ENCODE measurements at places on chromosomes 16 and 17.

DNA sequence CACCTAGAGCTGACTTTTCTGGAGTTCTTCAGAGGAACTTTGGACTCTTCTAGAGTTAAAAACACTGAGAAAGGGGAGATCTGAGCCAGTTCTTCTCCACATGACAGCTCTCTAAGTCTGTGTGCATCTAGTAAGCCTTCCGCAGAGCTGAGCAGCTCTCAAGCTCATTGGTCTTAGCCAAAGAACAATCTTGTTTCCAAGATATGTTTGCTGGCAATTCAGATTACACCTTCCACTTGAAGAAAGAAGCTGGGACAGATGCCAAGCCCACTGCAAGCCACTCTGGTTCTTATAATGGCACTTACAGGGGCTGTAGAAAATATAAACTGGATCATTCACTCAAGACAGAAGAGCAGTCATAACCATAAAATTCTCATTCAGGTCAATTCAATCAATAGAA is 134.1 kb upstream of the TOX3 start:
- DNase-seq = no peak

DNA sequence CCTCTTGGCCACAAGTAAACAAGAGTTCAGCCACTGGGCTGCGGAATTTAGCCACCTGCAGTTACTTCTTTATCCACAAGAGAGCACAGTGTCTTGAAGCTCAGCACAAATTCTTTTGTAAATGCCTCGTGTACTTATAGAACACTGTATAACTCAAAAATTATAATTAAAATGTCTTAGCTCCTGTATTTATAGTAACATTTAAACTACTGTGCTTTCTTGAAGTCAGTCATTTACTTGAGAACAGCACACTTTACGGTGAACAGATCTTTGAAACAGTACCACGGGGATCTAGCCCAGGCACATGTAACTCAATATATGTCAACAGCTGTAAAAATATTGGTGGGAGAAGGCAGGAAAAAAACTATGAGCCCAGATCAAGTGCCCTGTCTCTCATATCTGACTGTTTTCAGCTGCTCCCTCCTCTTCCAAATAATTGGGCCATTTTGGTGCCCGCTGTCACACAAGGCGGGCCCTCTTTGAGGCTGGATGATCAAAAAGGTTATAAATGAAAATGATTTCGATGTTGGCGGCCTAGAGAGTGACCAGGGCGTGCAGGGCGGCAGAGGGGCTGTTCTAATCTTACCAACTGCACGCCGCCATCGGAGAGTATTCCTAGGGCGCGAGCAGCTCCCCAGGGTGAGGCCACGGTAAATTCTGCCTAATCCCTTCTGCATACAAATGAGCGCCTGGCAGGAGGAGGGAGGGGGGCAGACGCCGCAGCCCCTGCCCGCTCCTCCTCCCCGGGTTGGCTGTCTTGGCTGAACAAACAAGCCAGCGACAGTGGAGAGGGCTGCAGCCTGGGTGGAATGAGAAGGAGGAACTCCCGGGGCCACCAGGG is 183.2 kb downstream of the C16orf78 start:
- no peak for DNase-seq

- no peak for DNase-seq
Measured at GRCh38 chr17:9274973-9275372, 253.7 kb downstream of the NTN1 start.

DNA sequence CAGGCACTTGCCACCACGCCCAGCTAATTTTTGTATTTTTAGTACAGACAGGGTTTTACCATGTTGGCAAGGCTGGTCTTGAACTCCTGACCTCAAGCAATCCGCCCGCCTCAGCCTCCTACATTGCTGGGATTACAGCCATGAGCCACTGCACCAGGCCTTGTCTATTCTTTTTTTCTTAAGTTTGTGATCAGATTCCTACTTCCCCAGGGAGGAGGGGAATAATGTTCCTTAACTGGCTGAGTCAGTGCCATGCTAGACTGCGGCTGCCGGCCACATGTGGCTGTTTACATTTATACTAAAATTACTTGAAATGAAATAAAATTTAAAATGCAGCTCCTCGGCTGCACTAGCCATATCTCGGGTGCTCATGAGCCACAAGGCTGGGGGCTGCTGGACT is 27.8 kb upstream of the USP36 start:
- DNase-seq = no peak

DNA sequence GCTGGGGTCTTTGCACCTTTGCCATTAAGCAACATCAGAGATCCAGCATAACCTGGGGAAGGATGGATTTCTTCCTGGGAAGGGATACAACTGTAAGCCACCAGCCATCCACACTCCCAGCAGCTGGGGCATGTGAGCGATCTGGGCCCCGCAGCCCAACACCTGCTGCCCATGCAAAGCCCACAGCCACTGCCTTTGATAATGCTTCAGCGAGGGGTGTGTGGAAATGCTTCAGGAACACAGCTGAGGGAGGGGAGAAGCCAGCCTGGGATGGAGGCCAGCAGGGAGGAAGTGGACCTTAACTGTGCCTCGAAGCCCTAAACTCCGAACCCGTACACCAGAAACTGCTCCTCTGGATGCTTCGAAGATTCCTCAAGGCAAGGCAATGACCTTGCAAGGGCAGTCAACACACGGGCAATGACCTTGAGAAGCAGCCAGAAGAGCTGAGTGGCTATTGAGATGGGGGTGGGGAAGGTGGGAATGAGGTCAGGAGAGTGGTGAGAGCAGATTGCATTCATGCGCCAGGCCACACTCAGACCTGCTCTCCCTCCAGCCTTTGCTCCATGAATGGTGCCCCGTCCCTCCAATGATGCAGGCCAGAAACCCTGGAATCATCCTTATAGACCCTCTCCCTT is 49.1 kb downstream of the KATNIP start:
- no peak for DNase-seq

DNA sequence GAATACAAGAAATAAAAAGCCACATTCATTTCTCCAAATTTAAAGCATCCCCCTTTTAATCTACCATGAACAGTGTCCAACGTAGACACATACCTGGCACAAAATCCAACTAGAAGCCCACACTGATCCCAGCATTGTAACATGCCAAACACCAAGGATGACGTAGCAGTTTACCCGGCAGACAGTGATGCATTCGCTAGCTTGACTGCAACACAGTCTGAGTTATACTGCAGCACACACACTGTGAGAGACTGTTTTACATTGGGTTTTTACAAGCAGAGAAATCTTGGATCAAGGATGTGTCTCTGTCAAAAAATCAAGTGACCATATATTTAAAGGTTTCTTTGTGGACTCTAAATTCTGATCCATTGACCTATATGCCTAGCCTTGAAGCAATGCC is 74.5 kb upstream of the C17orf78 start:
- no peak for DNase-seq

DNA sequence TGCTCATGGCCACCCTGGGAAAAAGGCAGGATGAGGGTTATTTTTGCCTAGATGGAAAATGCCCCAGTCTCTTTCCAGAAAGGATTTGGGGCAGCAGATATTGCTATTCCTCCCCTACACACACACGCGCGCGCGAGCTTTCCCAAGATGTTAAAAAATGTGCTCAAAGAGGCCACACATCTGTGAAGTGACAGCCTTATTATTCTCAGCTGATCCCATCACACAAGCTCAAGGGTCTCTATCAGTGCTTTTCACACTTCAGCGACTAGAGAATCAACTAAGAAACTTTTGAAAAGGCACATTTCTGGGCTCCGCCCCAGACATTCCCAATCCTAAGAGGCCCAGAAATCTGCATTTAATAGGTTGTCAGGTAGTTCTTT is 5.7 kb upstream of the RAB5C start:
- no peak for DNase-seq

DNA sequence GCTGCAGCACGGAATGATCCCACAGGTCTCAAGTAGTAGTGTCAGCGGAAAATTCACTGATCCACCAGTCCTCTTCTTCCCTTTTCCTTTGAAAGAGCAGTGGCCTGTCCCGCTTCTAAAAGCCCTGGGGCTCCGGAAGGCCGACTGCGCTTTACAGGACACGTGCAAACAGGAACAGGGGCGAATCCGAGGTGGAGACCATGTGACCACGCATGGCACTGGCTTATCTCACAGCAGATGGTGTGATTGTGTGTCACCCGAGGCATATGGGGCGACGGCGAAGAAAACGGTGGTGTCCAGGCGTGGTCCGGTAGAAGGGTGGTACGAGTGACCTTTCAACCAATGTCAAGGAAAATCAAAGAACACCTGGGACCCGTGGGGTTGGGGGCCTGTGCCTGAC is 12.0 kb upstream of the KCNJ18 start:
- DNase-seq = no peak

DNA sequence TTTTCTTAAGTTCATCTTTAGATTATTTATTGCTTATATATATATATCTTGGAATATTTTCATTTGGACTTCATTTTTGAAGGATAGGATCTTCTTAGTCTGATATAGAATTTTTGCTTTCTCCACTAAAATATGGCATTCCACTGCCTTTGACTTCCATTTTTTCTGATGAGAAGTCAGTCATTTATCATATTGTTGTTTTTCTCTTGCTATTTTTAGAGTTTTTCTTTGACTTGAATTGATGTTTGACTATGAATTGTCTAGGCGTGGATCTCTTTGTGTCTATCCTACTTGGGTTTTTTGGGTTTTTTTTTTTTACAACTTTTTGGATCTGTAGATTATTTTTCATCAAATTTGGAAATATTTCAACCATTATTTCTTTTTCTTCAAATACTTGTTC is 67.7 kb downstream of the NLK start:
- no peak for DNase-seq

DNA sequence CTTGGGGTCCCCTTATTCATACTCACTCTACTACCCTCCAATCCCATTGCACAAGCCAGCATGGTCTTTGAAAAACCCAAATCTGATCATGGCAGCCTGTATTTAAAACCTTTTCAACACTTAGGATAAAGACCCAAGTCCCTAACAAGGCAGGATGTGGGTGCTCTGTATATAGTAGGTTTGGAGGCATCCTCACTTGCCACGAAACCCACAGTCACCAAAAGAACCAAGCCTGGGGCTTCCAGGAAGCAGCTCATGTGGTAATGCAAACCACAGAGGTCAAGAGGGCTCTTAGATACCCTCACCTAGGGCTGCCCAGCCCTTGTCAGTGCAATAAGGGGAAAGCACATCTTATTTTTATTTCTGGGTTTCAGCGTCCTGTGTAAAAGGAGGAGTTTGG is 218.6 kb upstream of the ASIC2 start:
- no peak for DNase-seq

- no peak for DNase-seq
Measured at GRCh38 chr16:29708917-29709600, 30.1 kb downstream of the QPRT start.

GRCh38 chr16:67430977-67431774 is at the start of gene HSD11B2:
Gene HSD11B2, plus strand, starts transcription at chr16:67431121. Its CDS starts 128 bp downstream, at chr16:67431249.
- no peak for DNase-seq

DNA sequence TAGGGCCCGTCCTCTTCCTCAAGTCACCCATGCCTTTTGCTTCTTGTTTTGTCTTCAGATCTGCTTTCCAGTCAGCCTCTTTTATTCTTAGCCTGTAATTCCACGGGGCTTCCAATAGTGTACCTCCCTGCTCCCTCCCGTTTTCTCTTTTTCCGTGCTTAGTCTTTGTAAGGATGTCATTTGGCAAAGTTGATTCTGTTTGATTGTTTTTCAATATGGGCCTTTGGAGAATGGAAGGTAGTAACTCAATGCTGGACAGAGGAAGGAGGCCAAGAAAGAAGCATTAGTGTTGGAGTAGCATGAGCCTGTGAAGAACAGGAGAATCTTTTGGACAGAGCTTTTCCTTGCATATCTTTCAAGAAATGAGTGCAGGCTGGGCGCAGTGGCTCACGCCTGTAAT is 6.5 kb downstream of the WWP2 start:
- DNase-seq = no peak
